ENCODE measurements at places on chromosomes 4 and X. TPM values are rescaled to one million over a fixed set of nuclear protein-coding genes. Genes with fewer than 3 reads are reported as not detected.
A peak's percentile ranks its signal among the peaks of the same experiment; 100 is the strongest.

Gene ADH7
- total RNA-seq: not detected

Gene KCND1
- total RNA-seq: 0.72 TPM

Gene RHOXF1
- not detected for total RNA-seq

Gene FAM149A
- total RNA-seq: 0.46 TPM

Gene WNK3
- total RNA-seq: 0.67 TPM

Gene RNF175
- total RNA-seq: not detected

Gene STARD8
- 0.72 TPM for total RNA-seq

Gene SYNPO2
- total RNA-seq: 1.2 TPM

Gene MEPE
- total RNA-seq: not detected

- DNase-seq: no peak
Observed at GRCh38 chr4:70714079-70714887, 7.5 kb upstream of the RUFY3 start.

- DNase-seq: no peak
Observed at GRCh38 chr4:113756005-113756410, 5.5 kb downstream of the CAMK2D start.

DNA sequence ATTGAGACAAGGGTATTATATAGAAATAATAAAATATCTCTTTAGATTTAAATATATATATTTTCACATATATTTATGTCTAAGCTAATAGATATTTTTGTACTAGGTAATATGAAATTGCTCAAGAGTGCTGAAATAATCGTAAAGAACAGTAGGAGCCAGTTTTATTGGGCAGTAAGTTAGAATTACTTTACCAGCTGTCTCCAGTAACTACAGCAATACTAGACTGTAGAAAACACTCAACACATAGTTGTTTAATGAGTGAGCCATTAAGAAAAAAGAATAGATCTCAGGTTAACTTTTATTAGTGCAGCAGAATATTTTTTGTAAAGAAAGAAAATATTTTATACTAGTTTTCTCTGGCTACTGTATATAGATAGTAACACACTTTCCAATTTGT is 715.2 kb downstream of the TRIML1 start:
- DNase-seq: no peak

DNA sequence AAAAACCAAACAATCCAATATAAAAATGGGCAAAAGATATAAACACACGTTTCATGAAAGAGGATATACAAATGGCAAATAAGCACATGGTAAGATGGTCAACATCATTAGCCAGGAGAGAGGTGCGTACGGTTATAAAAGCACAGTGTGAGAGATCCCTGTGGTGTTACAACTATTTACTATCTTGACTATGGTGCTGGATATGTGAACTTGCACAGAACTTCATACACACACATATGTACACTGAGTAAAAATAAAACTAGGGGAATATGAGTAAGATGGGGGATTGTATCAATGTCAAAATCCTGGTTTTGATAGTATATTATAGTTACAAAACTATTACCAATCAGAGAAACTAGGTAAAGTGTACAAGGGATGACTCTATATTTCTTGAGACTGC is 8.4 kb downstream of the FBXO8 start:
- DNase-seq: no peak

GRCh38 chr4:47550899-47551548 is 65.9 kb downstream of the ATP10D start:
- no peak for DNase-seq

- DNase-seq: no peak
Observed at GRCh38 chr4:68369142-68369805, 19.4 kb upstream of the YTHDC1 start.

GRCh38 chr4:26204249-26204825 is 116.5 kb upstream of the RBPJ start:
- DNase-seq: no peak

GRCh38 chr4:83353516-83353915 is 18.9 kb upstream of the HPSE start:
- DNase-seq: no peak

- DNase-seq: no peak
Observed at GRCh38 chr4:140312100-140312499, 61.3 kb upstream of the SCOC start.

GRCh38 chr4:108933046-108933445 is 170.2 kb upstream of the ETNPPL start:
- DNase-seq: no peak

DNA sequence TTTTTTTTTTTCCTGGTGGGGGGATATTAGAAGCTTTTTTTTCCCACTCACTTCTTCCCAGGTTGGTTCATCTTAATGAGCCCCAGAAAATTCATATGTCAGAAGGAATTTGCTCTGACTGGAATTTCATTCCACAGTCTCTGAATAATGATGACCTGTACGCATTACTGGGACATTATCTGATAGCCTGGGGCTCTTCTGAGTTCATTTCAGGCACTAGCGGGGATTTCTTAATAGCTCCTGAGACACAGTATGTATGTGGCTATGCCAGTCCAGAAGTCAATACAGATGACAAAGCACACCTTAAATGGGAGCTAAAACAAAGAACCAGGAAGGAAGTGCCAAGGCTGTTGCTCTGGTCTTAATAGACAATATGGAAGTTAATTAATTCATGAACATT is 295.2 kb upstream of the IGFBP7 start:
- no peak for DNase-seq

GRCh38 chr4:163540448-163540847 is 46.0 kb downstream of the TMA16 start:
- no peak for DNase-seq

GRCh38 chr4:80035336-80035735 is 37.7 kb downstream of the ANTXR2 start:
- no peak for DNase-seq

DNA sequence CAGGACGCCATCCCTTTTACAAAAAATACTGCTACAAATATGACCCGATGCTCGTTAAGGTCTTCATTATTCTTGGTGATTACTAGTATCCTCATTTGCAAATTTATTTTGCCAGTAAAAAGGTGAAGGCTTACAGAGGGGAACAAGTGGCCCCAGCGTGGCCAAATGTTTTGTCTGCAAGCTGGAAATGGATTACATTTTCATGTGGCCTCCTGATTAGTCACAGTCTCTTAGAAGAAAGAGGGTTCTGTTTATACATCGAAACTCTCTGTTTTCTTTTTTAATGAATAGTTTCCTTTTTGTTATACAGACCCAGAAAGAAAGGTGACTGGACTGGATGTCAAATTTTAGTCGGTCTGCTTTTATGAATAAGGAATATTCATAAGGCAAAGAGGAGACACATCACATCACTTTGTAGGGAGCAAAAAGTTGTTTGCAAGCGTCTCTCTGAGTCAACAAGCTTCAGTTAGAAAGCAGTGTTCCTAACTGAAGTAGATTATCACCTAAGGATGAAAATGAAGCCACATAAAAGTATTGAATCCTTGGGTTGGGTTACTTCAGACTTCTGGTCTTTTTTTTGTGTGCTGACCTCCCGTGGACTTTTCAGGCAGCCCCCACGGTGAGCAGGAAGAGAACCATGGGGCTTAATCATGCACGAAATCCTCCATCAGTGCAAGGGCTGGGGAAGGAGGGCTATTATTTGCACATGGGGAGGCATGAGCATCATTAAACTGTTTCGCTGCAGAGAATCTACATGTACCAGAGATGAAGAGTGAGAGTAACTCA is 125.6 kb downstream of the ARSF start:
- DNase-seq: no peak

DNA sequence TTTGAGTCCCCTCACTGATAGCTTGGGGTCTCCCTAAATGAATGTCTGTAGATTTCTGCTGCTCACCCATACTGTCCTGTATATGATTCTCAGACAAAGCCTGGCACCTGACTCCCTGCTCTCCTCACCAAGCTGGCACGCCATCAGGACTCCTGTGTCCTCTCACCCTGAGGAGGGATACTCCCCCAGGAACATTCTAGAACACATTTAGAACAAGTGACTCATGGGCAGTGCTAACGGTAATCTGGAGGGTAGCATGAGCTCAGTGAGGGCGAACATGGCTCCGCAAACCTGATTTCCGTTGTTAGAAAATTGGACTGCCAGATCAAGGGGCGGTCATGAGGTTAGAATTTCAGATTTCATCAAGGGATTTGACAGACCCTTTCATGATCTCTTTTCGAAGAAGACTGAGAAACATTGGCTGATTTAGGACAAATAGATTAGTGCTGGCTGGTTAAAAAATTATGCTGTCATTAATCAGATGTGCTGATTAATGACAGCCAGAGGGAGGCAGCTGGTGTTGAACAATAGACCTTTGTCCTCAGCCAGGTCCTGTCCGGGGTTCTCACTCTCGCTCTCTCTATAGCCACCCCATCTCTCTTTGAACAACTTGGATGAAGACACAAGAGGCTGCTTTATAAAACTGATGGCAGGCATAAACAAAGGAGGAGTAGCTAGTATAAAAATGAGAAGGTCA is 244.3 kb downstream of the PTTG2 start:
- no peak for DNase-seq

GRCh38 chrX:38500141-38500540 is 61.2 kb upstream of the TSPAN7 start:
- DNase-seq: no peak

DNA sequence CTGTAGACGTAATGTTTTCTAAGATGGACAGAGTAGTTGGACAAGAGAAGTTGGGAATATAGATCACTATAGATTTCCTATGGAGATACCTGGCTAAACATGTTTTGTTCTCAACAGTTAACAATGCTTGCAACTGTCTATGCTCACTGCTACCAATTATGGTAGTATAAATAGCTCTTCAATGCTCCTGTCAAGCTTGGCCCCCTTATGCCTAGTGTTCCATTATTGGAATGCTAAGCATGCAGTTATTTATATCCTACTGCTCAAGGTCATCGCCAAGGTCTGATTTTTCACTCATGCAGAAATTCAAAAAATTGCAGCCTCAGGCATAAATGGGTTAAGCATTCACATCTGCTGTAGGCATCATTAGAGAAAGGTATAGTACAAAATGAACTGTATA is 519.0 kb downstream of the IL15 start:
- no peak for DNase-seq

DNA sequence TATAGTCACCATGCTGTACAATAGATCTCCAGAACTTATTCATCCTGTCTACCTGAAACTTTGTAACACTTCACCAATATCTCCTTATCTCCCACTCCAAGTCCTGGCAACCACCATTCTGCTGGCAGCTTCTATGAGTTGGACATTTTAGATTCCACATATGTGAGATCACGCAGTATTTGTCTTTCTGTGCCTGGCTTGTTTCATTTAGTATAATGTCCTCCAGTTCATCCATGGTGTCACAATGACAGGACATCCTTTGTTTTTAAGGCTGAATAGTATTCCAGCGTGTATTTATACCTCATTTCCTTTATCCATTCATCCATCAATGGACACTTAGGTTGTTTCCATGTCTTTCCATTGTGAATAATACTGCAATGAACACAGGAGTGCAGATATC is 198.7 kb downstream of the QDPR start:
- no peak for DNase-seq

DNA sequence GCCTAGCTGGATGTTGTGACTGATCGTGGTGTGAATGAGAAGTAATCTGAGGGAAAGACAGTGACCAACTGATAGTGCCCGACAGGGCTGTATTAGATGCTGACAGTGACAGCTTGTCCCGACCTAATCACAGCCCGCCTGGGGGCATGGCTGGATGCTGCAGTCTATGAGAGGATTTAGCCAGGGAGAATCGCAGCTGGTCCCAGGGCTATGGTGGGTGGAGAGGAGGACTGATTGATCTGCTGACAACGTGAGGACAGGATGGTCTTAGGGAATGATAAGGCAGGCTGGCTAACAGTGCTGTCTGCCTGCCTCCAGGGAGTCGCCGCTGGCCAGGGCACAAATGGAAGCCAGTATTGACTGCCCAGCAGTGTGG is 621 bp upstream of the SUV39H1 start:
- DNase-seq: peak; percentile 4

- DNase-seq: no peak
Observed at GRCh38 chr4:92305148-92305877, 1.5 kb downstream of the GRID2 start.

GRCh38 chrX:153610836-153611213 is 11.9 kb upstream of the CCNQ start:
- no peak for DNase-seq

DNA sequence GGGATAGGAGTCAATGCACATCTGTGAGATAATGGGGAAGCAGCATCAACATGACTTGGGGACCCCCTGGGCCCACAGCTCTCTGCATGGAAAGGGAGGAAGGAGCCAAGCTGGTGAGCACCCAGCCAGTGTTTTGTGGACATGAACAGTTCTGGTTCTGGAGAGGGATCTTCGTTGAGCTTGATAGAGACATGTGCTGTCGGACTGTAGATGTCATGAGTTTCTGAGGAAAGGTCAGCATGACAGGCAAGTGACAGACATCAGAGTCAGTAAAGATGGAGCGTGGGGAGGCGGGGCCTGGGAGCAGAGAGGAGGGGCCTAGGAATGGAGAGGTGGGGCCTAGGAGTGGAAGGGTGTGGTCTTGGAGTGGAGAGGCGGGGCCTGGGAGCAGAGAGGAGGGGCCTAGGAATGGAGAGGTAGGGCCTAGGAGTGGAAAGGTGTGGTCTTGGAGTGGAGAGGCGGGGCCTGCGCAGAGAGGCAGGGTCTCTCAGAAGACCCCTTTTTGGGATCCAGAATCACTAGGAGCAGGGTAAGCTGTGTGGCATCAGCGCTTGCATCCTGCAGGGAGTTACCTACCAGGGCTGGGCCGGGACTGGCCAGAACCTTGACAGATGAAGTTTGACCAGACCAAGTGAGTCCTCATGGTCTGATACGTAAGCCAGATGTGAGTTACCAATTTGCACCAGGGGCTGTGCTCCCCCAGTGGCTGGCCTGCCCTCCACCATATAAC is 33.7 kb downstream of the PIGG start:
- peak; percentile 3 for DNase-seq

DNA sequence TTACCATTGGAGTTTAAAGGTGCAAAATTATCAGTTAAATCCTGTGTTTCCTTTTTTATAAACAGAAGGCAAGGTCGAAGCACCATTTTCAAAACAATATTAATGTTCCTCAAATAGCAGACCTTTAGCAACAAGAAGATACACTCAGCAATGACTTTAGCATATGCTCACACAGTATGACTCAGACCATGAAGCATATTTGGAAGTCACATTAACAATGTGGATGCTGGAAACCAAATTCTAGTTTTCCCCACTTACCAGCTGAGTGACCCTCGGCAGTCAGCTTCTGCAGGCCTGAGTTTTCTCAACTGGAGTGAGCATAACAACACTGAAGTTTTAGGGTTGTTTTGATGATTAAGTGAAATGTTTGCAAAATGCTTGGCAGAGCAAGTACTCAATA is 130.5 kb downstream of the ANK2 start:
- DNase-seq: no peak

- DNase-seq: peak; percentile 13
Observed at GRCh38 chrX:123422875-123423274, 238.8 kb downstream of the GRIA3 start.

- DNase-seq: no peak
Observed at GRCh38 chr4:184420881-184421416, 53.4 kb downstream of the IRF2 start.

- DNase-seq: no peak
Observed at GRCh38 chrX:118418811-118419251, 72.9 kb downstream of the WDR44 start.

DNA sequence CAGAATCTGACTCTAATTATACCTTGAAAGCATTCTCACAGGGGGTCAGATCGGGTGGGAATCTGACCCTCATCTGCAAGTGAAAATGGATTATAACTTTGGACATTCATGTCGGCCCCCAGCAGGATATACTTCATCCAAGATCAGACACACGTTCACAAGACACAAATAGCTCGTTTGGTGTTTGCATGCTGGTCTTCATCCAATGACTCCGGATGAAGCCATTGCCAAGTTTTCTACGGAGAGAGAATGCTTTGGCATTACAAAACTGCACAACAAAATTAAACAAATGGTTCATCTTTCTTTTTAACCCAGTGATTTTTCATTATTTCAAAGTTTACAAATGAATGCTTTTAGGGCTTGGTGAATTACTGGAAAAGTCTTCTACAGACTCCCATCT is 105.5 kb downstream of the MID1 start:
- no peak for DNase-seq
